ENCODE measurements at places on chromosomes 16 and 17.

GRCh38 chr16:67897231-67897630 is 4.2 kb downstream of the PSKH1 start:
- no peak for DNase-seq

GRCh38 chr17:6670571-6670970 is 19.0 kb downstream of the C17orf100 start:
- no peak for DNase-seq

DNA sequence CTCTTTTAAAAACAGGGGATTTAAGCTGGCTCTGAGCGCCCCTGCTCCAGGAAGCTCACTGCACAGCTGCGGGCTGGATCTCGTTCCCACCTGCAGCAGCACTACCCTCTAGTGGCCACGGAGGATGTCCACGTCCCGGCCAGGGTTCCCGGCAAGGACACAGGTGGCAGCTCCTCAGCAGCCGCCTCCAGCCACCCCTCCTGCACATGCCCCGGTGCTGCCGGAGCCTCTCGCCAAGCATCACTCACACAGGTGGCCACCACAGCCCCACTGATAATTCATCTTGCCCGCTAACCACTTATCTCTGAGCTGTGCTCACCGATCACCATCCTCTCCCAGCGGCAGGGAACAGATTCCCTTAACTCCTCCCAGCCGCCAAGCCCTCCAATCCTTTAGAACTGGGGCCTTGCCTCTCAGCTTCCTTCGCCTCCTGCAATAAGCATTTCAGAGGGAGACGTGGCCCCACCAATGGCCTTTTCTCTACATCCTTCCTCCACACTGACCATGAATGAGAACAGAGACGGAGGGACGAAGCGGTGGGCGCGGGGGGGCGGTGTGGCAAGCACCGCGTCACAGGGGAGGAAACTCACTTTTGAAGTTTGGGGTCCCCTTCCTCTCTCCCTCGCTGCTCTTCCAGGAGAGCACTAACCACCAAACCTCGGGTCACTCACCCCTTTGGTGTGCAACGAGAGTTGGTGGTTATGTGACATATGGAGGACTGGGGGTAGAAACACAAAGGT is 222.1 kb downstream of the RBFOX3 start:
- DNase-seq = peak; percentile 52

GRCh38 chr16:54459509-54460262 is 173.1 kb upstream of the IRX3 start:
- DNase-seq = no peak

GRCh38 chr16:84068783-84069462 is 26.3 kb upstream of the SLC38A8 start:
- no peak for DNase-seq

- DNase-seq = peak; percentile 75
These were observed 26.5 kb upstream of the ADGRG1 start for GRCh38 chr16:57601801-57602478.

GRCh38 chr17:43900858-43901754 is 6.2 kb downstream of the MPP2 start:
- DNase-seq = no peak

DNA sequence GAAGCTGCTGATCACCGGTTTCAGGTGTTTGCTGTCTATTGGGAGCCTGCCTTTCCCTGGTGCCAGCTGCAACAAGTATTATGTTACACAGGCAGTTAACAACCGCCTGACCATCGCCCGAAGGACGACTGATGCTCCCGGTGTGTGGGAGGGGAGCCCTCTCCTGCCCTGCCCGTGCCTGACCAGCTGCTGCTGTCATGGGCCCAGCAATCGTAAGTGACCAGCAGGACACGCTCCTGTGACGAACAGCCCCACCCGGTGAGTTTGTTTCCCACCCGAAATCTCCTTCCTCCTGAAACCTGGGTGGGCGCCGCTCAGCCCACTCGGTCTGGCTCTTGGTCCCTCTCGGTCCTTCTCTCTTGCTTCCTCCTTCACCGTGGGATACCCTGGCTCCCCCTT is 17.9 kb upstream of the UBE2I start:
- DNase-seq = peak; percentile 71

- DNase-seq = no peak
These were observed 34.2 kb downstream of the BAIAP2 start for GRCh38 chr17:81069135-81069645.

DNA sequence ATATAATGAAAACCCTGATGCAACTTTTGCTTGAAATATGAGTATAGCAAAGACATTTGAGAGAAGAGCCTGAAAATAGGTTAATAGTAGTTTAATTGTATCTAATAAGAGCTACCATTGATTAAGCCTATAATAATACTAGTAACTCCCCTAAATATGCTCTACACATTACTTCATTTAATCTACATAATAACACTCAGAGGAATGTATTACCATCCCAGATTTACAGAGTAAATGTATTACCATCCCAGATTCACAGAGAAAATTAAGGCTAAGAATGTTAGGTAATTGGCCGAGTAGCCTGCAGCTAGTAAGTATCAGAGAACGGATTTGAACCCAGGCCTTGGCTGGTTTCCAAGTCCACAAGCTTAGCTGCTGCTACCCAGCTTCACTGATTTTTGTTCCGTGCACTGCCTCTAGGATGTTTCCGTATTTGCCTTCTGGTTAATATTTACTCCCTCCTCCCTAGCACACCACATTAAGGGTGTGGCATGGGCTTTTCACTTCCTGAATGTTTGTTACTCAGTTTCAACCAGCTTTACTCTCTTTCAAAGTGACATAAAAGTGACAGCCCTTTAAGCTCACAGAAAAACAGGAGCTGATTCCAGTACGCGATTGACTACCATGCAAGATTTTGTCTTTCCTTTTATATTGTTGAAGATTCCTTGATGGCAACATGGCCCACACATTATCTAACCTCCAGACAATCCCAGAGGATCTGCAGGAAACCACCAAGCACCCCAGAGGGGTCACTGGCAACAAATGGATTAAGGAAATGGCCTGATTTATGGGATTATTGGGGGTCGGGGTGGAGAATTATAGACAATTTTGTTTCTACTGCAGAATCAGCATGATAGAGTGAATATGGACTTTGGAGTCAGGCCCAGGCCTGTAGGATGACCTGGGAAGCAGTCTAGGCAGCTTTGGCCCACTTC is 26.7 kb upstream of the TOX3 start:
- no peak for DNase-seq

DNA sequence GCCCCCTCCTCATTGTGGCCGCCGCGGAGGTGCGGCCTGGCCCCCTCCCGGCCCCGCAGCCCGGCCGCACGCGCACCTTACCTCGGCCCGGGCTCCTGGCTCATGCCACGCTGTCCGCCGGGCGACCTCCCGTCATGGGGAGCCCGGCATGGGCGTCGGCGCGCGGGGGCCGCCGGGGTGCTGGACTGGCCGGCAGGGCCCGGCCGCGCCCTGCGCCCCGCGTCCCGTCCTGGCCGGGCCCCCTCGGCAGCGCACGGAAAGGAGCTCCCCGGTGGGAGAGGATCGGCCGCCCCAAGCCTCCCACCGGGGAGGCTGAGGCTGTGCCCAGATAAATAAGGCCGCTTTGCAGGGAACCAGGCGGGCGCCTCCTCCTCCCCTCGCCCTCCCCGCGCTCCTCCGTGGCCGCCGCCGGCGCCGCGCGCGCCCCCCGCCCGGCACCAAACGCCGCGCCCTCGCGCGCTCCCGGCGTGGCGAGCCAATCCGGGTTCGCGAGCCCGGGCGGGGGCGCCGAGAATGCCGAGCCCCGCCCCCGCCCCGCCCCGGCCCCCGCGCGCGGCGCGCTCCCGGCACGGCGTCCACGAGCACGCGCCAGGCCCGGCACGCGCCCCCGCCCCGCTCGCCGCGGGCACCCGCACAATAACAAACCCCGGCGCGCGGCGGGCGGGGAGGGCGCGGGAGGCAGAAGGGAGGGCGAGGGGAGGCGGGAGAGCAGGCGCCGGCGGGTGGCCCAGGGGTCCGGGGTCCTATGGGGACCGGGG is at the start of gene FBXL16:
FBXL16 (minus strand) TSS at position 371 of the 758 bp plus-strand sequence. CDS start 8,396 bp downstream, outside the sequence.
- DNase-seq = peak; percentile 65

DNA sequence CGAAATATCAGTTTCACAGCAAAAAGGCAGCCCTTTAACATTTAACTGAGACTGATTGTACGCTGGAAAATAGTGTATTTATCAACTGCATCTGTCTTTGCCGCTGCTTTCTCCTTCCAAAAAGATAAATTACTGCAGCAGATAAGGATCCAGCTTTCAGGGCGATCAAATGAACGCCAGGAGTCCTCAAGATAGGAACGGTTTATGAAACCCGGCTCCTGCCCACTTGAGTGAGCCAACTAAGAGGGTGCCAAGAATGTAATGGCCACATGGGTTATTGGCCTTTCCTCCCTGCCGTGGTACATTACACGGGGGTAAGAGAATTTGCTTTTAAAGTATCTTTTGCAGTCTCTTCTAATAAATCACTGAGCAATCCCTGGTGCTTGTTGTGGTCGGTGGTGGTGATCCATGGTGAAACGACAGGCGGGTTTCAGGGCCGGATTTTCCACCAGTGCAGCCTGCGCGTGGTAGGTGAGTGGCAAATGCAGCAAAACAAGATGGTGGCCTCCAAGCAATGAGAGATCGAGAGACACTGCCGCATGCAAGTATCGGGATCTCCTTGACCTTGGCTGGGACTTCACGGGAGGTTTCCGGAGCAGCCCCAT is 67.5 kb upstream of the IRX6 start:
- no peak for DNase-seq

- no peak for DNase-seq
These were observed 29.0 kb downstream of the HEXIM2 start for GRCh38 chr17:45190503-45191255.

- no peak for DNase-seq
These were observed 206.1 kb downstream of the HAPSTR1 start for GRCh38 chr16:9297437-9298113.

DNA sequence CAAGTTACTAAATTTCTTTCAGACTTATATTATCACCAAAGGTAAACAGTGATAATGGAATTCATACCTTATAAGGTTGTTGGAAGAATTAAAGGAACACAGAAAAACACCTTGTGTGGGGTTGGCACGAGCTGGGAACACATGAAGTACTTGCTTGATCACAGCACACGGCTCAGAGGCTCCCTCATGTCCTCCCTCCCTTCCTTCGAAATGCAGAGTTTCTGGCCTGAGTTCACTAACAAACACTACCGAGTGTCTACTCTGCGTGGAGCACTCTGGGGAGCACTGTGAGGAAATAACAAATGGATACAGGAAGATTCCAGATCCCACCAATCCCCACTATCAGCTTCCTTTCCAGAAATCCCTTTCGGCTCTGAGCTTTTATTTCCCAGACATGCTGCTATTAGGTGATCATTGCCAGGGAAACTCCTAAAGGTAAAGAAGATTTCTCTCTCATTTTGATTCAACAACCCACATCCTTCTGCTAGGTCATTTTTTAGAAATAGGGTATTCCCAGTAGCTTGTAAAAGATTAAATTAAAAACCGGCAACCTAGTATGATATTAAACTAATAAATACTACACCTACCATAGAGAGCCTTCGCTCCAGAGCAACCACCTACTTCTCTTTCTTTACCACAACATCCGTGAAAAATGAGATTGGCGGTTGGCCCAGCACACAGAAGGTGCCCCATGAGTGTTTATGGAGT is 6.1 kb upstream of the HNF1B start:
- no peak for DNase-seq

- peak; percentile 35 for DNase-seq
These were observed 38.3 kb upstream of the HAPSTR1 start for GRCh38 chr16:9053006-9053601.

- DNase-seq = no peak
These were observed 99.8 kb downstream of the PITPNC1 start for GRCh38 chr17:67476787-67477335.

DNA sequence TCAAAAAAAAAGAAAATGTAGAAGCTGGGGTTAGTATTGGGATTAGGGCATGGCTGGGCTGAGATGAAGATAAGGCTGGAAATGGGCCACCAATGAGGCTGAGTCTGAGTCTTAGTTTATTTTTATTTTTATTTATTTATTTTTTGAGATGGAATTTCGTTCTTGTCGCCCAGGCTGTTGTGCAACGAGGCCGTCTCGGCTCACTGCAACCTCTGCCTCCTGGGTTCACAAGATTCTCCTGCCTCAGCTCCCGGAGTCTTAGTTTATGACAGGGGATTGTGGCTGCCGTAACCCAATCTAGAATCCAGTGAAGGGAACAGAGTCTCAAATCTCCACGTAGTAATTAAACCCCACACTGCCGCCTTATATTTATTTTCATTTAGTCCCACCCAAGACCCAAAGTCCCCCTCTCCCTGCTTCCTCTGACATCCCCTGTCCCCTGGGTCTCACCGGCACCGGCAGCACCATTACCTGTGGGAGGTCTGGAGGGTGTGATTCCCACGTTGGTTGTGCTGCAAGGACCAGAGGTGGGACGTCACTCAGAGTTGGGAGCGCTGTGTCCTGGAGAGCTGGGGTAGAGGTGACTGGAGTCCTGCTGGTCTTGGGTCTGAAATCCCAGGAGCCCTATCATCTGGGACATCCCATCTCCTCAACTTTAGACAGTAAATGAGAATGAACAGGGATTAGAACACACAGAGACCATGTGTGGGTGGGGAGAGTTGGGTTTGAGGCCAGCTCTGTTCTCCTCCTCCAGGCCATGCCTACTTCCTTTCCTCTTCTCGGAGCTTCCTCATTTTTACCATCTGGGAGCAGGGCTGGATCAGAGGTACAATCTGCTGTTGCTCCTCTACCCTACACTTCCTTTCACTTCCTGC is at the start of gene CLEC10A:
CLEC10A (minus strand) TSS at position 671 of the 875 bp plus-strand sequence. CDS start 1,439 bp downstream, outside the sequence.
- DNase-seq = no peak

- DNase-seq = no peak
These were observed 85.3 kb upstream of the NSRP1 start for GRCh38 chr17:30031214-30031869.

- DNase-seq = no peak
These were observed 50.3 kb downstream of the IST1 start for GRCh38 chr16:71945616-71946015.

DNA sequence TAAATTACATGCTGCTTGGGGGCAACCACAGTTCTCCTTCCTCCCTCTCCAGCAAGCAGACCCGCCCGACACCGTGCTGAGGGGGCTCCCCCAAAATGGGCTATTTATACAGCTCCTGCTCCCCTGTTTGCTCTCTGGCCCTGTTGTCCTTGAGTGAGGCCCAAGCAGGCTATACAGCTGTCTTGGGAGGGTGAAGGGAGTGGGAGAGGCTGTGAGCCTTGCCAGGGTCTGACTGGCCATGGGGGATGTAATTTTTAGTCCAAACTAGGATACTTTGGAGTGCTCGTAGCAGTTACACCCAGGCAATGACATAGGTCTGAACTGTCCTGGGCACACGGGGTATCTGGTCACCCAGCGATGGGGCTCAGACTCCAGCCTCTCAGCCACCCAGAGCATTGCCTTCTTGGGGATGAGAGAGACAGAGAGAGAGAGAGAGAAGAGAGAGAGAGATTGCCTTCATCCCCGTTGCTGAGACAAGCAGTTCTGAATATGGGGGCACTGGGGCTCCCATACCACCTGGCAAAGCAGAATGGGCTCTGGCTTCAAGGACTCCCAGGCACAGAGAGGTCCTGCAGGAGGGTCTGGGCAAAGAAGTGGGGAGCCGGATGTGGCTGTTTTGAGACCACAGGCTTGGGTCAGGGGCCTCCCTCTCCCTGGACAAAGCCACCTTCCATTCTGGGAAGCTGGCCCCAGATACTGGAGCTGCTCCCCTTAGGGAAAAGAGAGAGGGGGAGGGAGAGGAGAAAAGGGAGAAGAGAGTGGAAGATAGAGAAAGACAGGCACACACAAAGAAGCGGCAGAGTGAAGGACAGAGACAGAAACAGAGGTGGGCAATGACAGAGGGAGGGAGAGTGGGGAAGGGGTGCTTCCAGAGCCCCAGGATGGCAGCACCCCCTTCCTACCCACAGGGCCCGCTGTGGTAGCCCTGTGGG is 10.7 kb upstream of the TMEM92 start:
- no peak for DNase-seq

GRCh38 chr16:81581107-81581506 is 136.5 kb downstream of the CMIP start:
- DNase-seq = no peak
